NT2/D1 (cell line): ENCODE measurements at places on chromosomes 12 and 14.
A peak's percentile ranks its signal among the peaks of the same experiment; 100 is the strongest.

- no peak for DNase-seq
Measured at GRCh38 chr12:28536088-28536487, 345.8 kb downstream of the CCDC91 start.

GRCh38 chr12:7075939-7076338, 15.4 kb downstream of the C1S start:
- no peak for DNase-seq

GRCh38 chr14:61341275-61342206, 20.2 kb downstream of the PRKCH start:
- no peak for DNase-seq

GRCh38 chr14:84961637-84962036, 568.3 kb upstream of the FLRT2 start:
- DNase-seq, result no peak

DNA sequence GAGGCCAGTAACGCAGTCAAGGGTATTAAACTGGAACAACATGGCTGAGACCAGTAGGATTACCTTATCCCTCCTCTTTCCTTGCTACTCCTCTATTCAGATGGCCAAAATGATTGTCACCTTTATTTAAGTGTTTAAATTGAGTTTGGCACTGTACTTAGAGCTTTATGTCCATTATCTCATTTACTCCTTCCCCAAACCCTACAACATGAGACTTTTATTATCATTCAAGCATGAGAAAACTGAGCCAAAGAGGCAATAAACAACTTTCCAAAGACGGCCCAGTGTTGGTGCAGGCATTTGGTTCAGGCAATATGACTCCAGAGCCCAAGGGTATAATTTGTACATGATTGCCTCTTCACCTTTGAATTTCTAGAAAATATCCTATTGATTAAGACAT, 370.9 kb upstream of the KITLG start:
- no peak for DNase-seq

DNA sequence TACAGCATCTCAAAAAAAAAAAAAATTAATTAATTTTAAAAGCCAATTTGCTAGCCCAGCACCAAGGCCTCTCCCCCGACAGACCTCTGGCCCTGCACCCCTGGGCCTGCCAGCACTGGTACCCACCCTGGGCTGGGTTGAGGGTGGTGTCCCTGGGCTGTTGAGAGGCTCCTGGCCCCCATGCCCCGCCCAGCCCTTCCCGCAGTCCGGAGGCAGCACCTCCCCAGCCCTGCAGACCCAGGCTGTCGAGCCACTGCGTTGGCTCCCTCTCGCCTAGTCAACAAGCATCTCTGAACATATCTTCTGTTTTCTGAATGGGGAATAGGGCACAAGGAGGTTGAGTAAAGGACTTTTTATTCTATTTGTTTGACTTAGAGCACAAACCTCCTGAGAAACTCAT, 87.1 kb downstream of the FBXL14 start:
- DNase-seq, result no peak

DNA sequence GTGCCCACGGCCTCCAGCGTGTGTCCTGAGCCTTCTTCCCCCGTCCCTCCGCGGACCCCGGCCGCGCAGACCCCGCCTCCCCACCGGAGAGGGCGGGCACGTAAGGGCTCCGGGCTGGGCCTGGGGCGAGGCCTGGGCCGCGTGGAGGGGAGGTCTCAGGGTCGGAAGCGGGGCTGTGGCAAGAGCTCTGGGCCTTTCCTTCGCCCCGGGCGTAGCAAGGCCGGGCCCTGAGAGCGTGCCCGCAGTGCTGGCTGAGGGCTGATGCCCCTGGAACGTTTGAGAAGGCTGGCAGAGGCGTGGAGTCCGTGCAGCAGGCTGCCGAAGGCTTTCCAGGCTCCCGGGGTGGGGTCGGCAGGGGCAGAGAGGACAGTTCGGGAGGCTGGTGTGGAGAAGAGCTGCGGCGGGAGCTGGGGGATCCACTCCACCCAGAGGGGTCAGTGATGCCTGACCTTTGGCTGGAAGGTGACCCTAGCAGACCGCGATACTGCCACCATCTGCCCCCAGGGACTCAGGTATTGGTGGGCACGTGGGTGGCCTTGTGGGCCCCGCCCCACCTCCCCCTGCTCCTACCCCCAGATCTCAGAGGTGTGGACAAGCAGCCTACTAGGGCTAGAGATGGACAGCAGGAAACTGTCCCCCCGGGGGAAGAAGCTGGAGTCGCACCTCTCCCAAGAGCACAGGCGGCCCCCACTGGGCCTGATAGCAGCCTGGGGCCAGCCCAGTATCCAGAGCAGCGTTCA, 558 bp downstream of the TEX22 start:
- DNase-seq, result peak; percentile 30

GRCh38 chr12:96425321-96425720, 25.1 kb upstream of the CDK17 start:
- no peak for DNase-seq

GRCh38 chr12:73950507-73950906, 587.1 kb upstream of the ATXN7L3B start:
- no peak for DNase-seq

GRCh38 chr12:122454739-122455138, 32.3 kb upstream of the CLIP1 start:
- DNase-seq, result no peak

DNA sequence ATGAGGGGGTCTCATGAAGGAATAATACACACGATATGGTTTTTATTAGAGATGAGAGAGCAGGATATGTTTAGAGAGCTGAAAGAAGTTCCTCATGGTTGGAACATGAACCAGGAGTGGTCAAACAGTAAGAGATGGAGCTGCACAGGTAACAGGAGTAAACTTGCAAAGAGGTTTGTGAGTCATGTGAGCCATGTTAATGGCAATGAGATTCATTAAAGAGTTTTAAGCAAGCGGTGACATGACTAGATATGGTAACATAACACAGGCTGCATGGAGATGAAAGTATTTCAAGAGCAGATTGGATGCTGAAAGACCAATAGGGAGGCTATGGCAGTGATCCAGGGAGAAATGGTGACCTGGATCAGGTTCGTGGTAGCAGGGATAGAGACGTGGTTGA, 62.6 kb upstream of the SSTR1 start:
- no peak for DNase-seq

- no peak for DNase-seq
Measured at GRCh38 chr12:91044586-91044985, 13.2 kb downstream of the KERA start.

- DNase-seq, result no peak
Measured at GRCh38 chr12:46103559-46104383, 113.4 kb upstream of the SCAF11 start.

- DNase-seq, result no peak
Measured at GRCh38 chr12:102234599-102234998, 37.0 kb upstream of the PMCH start.

GRCh38 chr14:36300337-36300736, 20.1 kb downstream of the MBIP start:
- no peak for DNase-seq

GRCh38 chr14:91292491-91292890, 48.0 kb upstream of the GPR68 start:
- no peak for DNase-seq

DNA sequence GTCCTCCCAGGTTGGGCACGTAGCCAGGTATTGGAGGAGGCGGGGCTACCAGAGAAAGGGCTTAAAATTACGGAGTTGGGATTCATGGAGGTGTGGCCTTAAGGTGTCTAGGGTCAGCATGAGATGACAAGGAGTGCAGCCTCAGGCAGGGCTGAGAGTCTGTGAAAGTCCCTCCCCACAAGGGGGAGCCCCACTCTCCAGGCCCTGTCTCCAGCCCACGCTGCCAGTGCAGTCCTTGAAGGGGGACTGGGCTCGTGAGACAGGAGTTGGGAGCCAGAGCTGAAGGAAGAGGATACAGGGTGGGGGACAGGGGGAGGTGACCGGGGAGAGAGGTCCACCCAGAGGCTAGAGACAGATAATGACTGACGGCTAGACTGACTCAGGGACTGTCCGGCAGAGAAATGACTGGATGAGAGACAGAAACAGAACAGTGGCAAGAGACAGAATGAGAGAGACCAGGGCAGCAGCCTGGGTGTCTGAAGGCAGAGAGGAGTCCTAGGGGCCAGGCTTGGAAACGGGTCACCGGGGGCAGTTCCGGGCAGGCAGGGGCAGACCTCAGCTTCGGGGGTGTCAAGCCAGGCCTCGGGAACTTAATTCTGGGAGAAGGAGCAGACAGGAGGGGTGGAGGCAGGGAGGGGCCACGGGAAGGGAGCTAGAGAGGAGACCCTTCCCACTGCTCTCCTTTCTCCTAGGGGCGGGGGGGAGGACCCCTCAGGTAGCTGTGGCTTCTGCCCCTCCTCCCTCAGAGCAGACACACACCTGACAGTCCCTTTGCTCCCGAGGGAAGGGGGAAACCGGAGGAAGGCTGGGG, 970 bp downstream of the CDH24 start:
- no peak for DNase-seq

- no peak for DNase-seq
Measured at GRCh38 chr12:24414480-24414879, 465.0 kb upstream of the SOX5 start.

- DNase-seq, result no peak
Measured at GRCh38 chr12:128729628-128730121, 94.1 kb downstream of the SLC15A4 start.

- DNase-seq, result no peak
Measured at GRCh38 chr12:48118284-48118871, 786 bp upstream of the PFKM start.

DNA sequence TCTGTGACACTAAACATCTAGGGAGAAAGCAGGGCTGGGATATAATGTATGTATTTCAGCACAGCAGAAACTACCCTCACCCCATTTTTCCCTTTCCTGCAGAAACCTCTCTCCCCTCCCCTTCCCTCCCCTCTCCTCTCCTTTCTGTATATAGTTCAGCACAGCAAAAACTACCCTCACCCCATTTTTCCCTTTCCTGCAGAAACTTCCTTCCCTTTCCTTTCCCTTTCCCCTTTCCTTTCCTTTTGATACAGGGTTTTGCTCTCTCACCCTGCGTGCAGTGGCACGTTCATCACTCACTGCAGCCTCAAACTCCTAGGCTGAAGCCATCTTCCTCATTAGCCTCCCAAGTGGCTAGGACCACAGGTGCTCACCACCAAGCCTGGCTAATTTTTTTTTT, 2.1 kb downstream of the PMEL start:
- DNase-seq, result no peak

DNA sequence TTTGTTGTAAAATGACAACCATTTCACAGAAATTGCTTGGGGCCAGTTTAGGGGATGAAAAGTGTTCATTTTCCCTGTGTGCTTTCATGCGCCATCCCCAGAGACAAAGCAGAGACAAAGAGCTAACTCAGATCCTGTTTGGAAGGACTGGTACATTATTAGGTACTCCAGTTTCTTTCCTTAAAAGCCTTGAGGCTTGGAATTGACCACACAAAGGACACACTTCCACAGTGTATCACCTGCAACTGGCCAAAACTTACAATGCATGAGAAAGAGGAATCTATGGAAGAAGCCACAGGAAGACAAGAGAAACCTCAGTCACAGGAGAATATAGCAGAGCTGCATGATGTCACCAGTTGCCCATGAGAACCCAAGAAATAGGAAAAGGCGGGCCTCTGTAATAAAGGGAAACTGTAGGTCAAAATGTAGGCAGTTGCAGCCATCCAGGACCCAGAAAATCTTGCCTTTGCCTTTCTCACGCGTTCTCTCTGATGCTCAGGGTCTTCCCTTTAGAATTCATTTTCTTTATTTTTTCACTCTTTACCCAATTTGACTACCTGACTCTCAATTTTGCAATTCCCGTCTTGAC, 339.0 kb downstream of the RMST start:
- no peak for DNase-seq

DNA sequence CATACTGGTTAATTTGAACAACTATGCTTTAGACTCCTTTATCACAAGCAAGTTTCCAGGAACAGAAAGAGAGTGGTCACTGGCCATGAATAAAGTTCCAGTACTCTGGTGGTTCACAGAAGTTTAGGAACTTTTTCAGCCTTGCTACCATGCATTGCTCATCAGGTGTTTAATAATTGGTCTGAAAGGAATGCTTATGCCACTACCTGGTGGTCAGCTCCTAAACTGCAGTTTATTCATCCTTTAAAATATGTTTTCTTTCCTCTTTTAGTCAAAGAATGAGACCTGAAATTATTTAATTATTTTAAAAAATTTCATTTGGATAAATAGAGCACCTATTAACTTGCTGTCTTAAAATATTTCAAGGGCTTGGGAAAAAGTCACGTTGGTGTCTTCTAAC, 260.1 kb upstream of the OR4E1 start:
- no peak for DNase-seq

- DNase-seq, result no peak
Measured at GRCh38 chr14:97457575-97458085, 660.4 kb downstream of the VRK1 start.

- no peak for DNase-seq
Measured at GRCh38 chr12:28938056-28938455, 211.0 kb upstream of the FAR2 start.

GRCh38 chr12:54385251-54385914, 850 bp upstream of the ZNF385A start:
- DNase-seq, result no peak

GRCh38 chr12:130552483-130552996, 163.6 kb downstream of the RIMBP2 start:
- DNase-seq, result no peak

DNA sequence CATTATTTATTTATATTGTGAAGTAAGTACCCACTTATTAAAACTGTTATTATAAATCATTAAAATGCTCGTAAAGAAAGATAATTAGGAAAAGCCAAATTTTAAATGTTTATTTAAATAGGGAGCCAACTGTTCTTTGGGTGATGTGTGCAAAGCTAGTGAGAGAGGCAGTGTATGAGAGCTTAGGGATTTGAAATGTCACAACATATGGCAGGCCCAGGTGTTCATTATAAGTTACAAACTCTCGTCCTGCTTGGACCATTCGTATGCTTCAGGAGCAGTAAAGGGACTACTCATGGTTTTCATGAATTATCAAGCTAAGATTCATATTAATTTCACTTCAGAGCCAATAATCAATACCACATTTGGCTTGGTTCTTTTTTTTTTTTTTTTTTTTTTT, 154.5 kb downstream of the TGFB3 start:
- DNase-seq, result no peak

- DNase-seq, result no peak
Measured at GRCh38 chr12:71790331-71790730, 35.7 kb downstream of the RAB21 start.

DNA sequence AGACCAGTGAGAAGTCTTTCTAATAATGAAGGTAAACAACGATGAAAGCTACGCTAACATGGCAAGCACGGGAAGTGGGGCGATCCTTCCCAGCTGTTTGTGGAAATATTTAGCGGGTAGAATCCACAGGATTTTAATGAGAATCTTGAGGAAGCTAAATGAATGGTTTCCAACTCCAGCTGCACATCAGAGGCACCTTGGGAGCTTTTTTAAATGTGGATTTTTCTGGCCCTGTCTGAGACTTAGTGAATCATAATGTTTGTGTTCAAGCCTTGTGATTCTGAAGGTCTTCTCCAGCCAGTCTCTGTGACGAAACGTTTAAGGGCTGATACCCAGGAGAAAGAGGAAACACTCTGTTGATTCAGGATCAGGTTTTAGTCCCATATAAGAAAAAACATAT, 169.8 kb downstream of the CAPZA3 start:
- DNase-seq, result no peak
